GOT3 (cell line): ENCODE measurements at places on chromosomes 16 and 17.

GRCh38 chr16:12515746-12516145 lies 287.9 kb downstream of the CPPED1 start:
- no peak for DNase-seq

- no peak for DNase-seq
These were observed 83.7 kb upstream of the CLEC18B start for GRCh38 chr16:74505011-74505410.

DNA sequence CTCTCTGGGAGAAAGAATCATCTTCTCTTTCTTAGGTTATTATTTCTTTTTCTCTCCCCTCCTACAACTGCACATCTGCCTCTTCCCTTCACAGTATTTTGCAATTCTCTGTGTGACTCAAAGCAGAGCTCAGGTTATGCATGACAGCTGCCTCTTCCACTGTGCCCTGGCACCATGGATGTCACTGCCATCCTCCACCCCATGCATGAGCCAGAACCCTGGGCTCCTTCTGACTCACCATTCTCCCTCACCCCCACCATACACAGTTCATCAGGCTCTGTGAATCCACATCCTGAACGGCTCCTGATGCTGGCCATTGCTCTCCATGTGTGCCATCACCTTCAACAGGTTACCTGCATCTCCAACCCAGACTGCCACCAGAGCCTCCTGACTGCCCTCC lies 23.9 kb downstream of the CA10 start:
- DNase-seq = no peak

DNA sequence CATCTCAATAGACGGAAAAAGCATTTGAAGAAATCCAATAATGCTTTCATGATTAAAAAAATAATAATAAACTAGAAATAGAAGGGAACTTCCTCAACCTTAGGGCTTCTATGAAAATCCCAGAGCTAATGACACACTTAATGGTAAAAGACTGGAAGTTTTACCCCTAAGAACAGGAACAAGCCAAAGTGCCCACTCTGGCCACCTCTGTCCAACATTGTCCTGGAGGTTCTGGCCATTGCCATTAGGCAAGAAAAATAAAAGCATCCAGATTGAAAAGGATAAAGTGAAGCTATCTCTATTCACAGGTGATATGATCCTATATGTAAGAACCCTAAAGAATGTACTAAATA lies 2.5 kb upstream of the LITAF start:
- no peak for DNase-seq

GRCh38 chr17:39622380-39623006 lies 4.3 kb upstream of the PPP1R1B start:
- no peak for DNase-seq

- no peak for DNase-seq
These were observed 5.8 kb downstream of the MTHFSD start for GRCh38 chr16:86549076-86549892.

- DNase-seq = no peak
These were observed 52.1 kb upstream of the SLC12A3 start for GRCh38 chr16:56812884-56813283.

DNA sequence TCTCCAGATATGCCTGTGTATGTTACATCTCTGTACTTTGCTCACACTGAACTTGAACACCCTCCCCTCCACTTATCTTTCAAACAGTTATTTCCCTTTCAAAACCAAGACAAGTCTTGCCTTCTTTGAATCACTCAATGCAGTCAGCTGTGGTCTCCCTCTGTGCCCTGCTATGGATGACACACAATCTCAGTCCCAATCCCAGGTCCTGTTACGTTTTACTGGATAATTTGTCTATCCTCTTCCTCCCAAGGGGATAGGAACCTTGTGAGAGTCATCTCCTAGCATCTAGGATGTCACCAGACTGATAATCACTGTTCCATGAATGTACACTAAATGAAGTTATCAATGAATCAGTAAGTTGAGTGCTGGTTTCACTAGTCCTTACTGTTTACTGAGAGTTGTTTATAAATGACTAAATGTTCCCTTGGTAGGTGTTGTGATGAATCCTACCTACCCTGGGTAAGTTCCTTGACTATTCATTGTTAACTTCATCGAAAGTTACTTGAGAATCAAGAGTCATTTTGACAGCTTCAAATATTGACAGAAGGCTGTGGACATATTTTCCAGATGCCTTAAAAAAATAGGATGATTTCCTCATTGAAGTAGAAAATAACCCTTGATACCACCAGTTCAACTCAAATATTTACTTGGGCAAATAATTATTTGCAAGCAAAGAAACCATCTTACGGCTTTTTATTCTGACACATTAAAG lies 244.9 kb downstream of the PRKCA start:
- DNase-seq = no peak

DNA sequence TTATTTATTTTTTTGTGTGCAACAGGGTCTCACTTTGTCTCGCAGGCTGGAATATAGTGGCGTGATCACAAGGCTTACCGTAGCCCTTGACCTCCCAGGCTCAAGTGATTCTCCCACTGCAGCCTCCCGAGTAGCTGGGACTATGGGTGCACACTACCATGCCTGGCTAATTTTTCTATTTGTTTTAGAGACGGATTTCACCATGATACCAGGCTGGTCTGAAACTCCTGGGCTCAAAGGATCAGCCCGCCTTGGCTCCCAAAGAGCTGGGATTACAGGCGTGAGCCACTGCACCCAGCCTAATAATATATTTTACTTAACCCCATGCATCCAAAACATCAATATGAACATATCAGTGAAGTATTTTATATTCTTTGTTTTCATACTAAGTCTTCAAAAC lies 2.0 kb downstream of the CCDC200 start:
- DNase-seq = no peak

DNA sequence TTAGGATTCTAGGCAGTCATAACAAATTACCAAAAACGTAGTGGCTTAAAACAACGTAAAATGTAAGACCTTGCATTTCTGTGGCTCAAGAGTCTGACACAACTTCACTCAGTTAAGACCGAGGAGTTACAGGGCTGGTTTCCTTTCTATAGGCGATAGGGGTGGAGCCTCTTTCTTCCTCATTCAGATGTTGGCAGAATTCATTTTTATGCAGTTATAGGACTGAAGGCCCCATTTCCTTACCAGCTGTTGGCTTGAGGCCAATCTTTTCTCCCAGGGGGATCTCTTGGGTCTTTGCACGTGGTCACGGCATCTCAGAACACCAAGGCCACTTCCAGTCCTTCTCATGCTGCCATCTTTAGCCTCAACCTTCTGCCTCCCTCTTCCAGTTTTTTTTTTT lies 145.2 kb downstream of the KCNJ2 start:
- DNase-seq = no peak

GRCh38 chr16:11515540-11516430 lies 70.9 kb downstream of the LITAF start:
- no peak for DNase-seq

DNA sequence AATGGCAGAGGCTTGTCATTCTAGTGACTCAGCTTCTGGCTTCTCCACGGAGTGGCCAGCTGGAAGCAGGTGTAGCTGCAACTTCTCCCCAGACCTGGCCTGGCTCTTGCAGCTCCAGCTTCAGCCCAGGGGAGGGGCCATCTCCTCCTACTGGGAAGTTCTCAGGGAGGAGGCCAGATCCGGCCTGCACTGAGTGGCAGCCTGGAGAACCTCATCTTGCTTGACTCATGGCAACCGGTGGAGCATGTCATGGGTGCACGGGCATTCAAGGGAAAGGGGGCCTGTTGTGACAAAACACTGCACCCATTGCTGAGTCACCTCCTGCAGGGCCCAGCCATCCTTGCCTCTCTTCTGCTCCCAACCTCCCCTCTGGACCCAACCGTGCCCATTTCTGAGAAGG lies 273.9 kb upstream of the MAF start:
- no peak for DNase-seq

GRCh38 chr16:27706866-27707685 lies 157.1 kb downstream of the KATNIP start:
- no peak for DNase-seq

DNA sequence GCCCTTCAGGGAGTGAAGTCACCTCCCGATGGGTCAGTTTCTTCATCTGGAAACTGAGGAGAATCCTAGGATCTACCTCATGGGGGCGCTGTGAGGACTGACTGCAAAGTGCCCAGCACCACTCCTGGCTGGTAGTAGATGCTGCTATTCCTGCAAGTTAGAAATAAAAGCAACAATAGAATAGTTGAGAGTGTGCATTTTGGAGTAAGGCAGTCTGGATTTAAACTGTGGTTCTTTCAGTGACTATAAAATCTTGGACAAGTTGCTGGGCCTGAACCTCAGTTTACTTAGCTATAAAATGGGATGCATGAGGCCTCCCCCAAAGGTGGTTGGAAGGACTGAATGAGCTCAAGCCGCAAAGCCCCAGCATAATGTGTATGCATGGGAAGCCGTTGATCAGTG lies 70.6 kb downstream of the CYB5B start:
- no peak for DNase-seq
